ENCODE measurements at places on chromosomes 7 and 10. TPM values are rescaled to one million over a fixed set of nuclear protein-coding genes. Genes with fewer than 3 reads are reported as not detected.

DNA sequence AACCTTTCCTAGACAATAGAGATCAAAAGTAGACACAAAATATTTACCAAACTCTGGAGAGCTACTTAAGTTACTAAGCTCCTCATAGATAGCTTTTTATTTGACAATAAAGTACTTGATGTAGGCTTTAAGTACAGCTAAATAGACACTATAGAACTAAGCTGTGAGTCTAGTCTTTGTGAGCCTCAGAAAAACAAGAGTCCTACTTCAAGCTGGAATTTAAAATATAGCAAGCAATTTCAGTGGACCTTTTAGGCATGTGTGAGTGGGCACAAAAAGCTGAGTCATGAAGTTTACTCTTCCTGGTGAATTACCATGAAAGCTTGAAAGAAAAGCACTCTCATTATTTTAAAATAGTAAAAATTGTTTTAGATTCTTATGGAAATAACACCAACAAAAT, 76.1 kb downstream of the ADD3 start:
- no peak for DNase-seq

ZYX gene
- 493 TPM for total RNA-seq

GRCh38 chr7:157299613-157300368, 37.0 kb upstream of the DNAJB6 start:
- no peak for DNase-seq

NPTX2 gene
- total RNA-seq = not detected

Measured in HFFc6 (cell line).